Esophagus squamous epithelium (tissue), 5 donors: ENCODE measurements at places on chromosomes 2 and 18.

DNA sequence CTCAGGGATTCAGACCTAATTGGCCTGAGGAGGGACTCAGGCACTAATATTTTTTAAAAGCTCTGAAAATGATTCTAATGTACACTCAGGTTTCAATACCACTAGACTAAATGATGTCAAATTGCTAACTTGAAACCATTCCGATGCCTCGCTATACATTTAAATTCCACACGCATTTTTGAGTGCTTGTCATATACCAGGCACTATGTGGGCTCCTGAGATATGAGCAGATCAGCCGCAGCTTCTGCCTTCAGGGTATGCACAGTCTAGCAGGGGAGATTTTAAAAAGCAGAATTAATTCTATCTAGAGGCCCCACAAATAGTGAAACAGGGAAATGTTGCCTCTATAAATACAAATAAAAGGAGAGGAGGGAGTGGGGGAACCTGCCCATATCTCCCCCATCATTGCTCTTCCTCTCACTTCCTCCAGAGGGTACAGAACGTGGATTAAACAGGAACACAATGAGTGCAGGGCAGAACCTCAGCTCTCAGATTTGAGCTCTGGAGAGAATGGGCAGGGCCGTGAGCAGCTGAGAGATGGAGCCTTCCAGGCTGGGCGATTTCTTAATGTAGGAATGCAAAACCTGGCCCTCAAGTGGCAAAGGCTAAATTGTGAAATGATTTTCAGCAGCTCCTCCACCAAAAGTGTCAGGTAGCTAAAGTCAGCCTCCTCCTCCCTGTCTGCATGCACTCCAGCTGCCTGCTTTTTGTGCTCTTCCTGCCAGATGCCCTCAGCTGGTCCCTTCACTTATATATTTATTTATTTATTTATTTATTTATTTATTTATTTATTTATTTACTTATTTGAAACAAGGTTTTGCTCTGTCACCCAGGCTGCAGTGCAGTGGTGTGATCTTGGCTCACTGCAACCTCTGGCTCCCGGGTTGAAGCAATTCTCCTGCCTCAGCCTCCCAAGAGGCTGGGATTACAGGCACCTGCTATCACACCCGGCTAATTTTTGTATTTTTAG is 24.6 kb upstream of the LBH start:
- no peak for DNase-seq

- DNase-seq, result no peak
These were observed 9.2 kb upstream of the GALNT3 start for GRCh38 chr2:165803123-165803760.

GRCh38 chr18:52678034-52678433 is 338.0 kb downstream of the DCC start:
- no peak for DNase-seq

DNA sequence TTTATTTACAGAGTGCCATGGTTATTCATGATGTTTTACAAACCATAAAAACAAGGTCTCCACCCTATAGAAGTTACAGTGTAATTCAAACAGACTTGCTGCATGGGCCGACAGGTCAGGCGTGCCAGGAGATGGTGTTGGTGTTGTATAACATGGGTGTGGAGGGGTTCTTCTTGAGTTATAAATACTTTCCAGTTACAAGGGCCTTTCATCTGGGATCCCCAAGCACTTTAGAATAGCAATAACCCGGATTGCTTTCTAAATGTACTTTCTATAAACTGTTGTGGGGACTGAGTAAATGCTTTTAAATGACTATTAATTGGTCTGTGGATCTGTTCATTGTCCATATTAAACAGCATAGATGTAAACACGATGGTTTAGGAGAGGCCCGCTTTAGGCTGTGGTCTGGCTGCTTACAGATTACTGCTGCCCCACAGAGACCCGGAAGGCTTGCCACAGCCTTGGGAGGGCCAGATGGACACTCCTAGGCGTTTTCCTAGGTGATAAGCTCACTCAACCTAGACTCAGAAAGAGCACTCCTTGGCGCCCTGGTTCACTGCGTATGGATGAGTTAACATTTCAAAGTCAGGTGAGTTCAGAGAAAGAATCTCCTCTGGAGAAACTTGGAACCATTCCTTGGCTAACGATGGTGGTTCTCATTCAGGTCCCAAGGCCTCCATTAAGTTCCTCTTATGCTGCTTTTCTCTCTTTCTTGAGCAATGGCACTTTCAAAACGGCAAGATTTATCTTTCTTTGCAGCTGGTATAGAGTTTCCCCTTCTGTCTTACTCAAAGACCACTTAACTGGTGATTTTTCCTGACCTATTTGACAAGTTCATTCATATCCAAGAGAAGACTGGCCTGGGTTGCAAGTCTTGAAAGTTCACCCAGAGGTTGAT is 3.6 kb upstream of the KIAA2012 start:
- DNase-seq, result no peak

- DNase-seq, result no peak
These were observed 477.8 kb upstream of the ETAA1 start for GRCh38 chr2:66919286-66919685.

DNA sequence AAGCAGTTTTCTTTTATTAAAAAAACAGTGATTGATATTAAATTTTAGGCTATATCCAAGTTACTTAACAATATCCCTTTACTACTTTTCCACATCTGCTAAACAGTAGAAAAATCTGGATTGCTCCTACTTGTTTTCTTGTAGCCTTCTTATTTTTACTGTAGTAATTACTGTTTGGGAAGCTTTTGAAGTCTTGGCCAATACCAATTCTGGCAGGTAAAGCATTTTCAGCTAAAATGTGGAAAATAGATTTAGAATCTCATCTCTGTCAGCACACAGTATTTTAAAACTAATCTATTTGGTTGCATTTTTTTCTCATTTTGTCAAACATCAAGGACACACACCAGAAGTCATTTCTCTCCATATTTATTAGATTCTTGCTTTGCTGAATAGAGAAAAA is 1485.7 kb upstream of the PIK3C3 start:
- DNase-seq, result no peak

DNA sequence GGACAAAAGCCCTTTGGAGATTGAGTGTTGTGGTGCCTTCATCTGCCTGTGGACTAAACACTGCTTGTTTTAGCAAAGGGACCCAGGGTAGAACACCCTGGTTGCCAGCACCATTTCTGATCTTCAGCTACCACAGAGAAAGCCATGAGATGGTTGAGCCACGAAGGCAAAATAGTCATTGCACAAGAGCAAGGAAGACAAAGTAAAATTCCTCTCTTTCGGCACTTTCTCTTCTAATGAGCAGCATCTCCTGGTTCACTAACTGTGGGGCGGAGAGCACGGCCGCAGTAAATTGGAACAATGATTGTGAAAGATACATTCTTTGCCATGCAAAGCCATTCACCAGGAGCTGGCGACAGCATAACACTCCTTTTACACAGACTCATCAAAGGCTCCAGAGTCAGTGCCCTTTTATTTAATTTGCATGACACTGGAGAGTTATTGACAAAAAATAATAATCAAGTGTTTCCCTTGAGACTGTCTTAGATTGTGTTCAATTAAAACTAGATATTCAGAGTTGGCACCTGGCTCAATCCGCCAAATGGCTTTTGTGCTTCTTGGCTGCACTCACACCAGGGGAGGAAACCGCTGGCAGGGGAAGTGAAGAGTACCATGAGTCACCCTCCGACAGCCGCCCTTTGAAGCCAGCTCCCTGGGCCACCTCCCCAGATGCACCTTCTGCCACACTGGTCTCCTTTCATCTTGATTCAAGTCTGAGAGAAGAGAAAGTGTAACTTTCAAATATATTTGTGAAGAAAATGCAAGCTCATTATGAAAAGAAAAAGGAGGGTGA is 100.5 kb upstream of the MEIS1 start:
- DNase-seq, result no peak

- DNase-seq, result no peak
These were observed 37.9 kb downstream of the USP34 start for GRCh38 chr2:61432990-61433389.

GRCh38 chr2:46827274-46828134 is 88.1 kb downstream of the MCFD2 start:
- DNase-seq, result no peak
